ENCODE measurements at places on chromosomes 5 and 9.

DNA sequence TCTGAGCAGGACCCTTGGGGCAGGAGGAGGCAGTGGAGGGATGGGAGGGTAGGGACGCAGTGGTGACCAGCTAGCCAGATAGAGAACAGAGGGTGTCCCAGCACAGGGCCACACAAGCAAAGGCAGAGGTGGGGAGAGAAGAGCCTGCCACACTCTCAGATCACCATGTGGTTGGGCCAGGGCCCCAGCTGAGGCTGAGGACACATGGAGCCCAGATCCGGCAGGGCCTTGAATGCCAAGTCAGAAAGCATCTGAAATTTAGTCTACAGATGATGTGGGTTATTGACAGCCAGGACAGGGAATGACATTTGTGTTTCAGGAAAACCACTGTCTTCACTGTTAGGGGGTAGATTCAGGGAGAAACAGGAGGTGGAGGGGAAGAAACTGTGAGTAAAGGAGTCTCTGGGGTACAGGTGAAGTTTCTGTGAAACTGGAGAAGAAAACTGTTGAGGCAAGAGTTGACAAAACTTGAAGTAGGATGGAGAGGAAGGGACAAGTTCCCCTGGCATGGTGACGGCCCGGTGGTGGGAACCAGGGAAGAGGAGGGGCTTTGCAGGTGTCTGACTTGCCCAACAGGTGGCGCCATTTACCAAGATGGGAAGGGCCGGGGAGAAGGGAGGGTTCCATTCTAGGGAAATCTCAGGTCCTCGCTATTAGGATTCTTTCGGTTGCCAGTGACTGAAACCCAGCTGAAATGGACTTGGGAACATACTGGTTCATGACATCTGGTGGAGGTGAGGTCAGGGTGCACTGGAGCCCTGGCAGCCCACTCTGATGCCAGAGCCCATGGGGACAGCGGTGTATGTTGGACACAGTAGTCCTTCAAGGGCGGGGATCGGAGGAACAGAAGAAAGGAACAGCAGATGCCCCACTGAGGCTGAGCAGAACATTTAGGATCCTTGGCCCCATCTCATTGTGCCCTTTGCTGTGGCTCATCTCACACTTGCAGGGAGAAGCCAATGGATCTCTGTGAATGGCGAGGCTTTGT, 100.1 kb downstream of the KCNIP1 start:
- DNase-seq = no peak

GRCh38 chr5:113909782-113910181, 396.3 kb downstream of the YTHDC2 start:
- no peak for DNase-seq

GRCh38 chr9:23826120-23826629, at the start of gene ELAVL2:
Gene ELAVL2 (minus strand): TSS chr9:23826240. CDS start chr9:23762234, 64,006 bp downstream.
- DNase-seq = peak; percentile 87

GRCh38 chr5:108702546-108702945, 45.2 kb upstream of the FER start:
- no peak for DNase-seq

DNA sequence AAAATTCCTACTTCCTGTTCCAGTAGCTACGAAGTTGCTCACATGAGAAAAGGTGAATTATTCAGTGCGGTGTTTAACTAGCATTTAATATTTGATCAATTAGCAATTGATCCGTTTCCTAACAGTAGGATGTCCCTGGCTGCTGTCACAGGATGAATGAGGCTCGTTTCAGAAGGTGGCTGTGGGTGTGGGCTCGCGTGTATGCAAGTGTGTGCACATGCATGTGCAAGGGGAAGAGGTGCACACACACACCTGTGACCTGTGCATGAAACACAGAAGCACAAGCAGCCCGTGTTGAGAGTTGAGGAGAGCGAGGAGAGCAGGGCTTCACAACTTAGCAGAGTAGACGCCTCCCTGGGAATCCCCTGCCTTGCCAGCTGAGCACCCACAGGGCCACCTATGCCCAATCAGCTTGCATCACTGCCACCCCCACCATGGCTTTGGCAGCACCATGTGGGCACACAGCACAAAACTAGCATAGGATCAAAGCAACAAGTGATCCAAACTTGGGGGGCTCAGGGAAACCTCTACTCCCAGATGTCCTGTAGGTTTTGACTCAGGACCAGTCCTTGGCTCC, 107.2 kb downstream of the C5orf15 start:
- DNase-seq = no peak

DNA sequence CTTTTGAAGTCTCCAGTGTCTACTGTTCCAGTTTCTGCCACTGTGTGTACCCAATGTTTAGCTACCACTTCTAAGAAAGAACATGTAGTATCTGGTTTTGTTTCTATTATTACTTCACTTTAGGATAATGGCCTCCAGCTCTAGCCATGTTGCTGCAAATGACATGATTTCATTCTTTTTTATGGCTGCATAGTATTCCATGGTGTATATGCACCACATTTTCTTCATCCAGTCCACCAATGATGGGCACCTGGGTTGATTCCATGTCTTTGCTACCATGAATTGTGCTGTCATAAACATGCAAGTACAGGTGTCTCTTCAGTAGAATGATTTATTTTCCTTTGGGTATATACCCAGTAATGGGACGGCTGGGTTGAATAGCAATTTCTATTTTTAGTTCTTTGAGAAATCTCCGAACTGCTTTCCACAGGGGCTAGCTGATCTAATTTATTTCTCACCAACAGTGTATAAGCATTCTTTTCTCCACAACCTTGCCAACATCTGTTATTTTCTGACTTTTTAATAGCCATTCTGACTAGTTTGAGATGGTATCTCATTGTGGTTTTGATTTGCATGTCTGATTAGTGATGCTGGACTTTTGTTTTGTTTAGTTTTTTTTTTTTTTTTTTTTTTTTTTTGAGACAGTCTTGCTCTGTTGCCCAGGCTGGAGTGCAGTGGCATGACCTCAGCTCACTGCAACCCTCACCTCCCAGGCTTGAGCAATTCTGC, 68.9 kb downstream of the WDR41 start:
- DNase-seq = peak; percentile 47

- DNase-seq = no peak
These were observed 523.0 kb downstream of the CSNK1G3 start for GRCh38 chr5:124034963-124035362.

GRCh38 chr5:39905356-39905755, 480.6 kb upstream of the DAB2 start:
- no peak for DNase-seq

DNA sequence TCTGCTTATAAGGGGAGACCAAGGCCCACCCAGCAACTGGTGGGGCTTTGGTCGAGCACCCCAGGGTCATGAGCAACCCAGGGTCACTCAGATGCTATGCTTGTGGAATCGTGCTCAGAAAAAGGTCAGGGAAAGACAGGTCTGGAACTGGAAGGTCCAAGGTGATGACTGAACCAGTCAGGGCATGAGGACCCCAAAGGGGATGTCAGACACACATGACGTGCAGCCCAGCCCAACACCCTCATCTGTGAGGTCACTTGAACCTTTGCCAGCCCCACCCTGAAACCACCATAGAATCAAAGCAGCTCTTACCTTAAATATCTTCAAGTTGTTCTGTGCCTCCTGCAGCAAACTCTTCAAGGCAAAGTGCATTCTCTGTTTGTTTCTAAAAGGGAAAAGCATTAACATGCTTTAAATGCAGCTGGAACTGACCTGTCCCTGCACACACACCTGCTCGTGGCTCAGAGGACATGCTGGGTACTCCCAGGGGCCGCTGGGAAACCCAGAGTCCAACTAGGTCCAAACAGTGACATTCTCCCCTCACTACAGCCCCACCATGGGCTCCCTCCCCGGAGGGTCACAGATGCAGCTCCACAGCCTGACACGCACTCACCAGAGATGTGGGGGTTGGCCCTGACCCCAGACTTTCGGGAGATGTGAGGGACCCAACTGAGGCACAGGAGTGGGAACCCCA, 29.4 kb downstream of the IPPK start:
- no peak for DNase-seq

- DNase-seq = no peak
These were observed 20.0 kb downstream of the C5orf47 start for GRCh38 chr5:174008922-174009321.

DNA sequence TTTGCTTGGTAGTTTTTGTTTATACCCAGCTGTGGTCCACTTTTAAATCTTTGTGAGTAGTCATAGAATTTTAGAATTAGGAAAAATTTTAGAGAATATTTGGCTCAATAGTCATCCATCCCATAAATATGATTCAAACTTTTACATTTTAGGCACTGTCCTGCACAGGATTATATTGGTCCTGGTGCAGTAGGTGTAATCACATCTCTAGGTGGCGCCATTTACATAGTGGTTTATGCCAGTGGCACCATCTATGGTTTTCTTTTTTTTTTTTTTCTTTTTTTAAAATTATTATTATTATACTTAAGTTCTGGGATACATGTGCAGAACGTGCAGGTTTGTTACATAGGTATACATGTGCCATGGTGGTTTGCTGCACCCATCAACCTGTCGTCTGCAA, 260.7 kb upstream of the KCNN2 start:
- peak; percentile 18 for DNase-seq

GRCh38 chr5:72152545-72152944, 45.3 kb downstream of the MAP1B start:
- DNase-seq = no peak

DNA sequence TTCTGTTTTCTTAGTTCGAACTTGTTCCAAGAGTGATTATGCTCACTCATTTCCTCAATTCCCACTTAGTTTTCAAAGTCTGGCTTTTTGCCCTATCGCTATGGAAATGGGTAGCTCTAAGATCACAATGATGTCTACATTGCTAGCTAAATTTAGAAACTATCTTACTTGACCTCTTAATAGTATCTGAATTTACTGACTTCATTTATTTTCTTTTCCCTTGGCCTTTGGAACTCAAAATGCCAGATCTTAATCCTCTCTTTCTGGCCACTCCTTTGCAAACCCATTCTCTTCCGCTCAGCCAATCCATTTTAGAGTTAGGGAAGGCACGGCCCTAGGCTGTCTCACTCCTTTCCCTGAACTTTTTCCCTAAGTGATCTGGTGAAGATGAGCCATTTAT, 137.0 kb downstream of the FER start:
- no peak for DNase-seq

- DNase-seq = no peak
These were observed 52.8 kb downstream of the WHRN start for GRCh38 chr9:114452219-114453165.

- no peak for DNase-seq
These were observed 406.0 kb upstream of the SEMA6A start for GRCh38 chr5:116980581-116980980.

- DNase-seq = no peak
These were observed 18.3 kb upstream of the IL13 start for GRCh38 chr5:132639706-132640130.

DNA sequence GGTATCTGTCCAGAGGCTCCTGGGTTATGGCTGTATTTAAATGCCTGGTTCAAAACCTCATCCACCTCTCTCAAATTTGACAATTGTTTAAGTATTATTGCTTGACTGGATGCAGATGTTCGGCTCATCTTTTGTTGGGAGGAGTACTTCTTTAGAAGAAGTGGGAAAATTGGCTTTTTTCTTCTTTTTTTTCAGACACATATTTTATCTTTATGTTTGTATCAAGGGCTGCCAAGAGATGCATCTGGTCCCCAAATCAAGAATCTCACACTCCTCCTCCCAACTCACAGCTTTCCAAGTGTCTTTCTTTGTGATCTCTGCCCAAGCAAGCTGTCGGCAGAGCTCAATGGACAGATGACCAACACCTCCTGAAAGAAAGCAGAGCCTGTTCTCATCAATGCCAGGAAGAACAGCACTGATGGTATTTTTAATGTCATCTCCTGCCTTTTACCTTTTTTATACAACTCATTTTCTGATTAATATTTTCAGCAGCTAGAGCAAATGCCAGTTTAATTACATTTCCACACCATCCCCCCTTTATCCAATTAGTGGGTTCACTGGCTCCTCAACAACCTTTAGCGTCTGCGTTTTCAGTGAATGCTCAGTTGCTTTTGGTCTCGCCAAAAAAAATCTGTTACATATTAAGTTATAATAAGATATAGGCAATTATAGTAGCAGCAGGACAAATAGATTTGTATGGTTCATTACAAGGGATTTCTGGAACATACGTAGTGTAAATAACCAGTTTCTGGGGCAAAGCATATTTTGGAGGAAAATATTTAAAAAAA, 110.3 kb upstream of the SLIT3 start:
- DNase-seq = no peak

DNA sequence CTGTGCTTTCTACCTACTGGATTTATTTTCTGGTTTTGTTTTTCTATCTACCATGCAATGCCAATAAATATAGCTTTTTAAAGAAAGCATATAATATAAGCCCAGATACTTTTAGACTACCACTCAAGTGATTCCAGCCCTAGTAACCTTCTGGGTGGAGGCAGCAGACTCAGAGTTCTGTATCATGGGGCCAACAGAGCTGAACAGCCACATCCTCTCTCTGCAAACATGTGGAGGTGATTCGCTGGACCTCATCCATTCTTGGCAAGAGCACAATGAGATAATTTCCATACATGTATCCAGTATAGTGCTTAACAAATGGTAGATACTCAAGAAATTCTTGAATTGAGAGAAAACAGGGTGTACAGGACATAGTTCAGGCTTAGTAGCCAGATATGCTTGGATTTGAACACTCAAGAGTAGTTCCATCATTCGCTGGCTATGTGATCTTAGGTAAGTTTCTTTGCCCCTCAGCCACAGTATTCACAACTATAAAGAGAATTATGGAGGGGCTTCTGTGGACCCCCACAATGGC, 124.5 kb downstream of the ASTN2 start:
- no peak for DNase-seq

DNA sequence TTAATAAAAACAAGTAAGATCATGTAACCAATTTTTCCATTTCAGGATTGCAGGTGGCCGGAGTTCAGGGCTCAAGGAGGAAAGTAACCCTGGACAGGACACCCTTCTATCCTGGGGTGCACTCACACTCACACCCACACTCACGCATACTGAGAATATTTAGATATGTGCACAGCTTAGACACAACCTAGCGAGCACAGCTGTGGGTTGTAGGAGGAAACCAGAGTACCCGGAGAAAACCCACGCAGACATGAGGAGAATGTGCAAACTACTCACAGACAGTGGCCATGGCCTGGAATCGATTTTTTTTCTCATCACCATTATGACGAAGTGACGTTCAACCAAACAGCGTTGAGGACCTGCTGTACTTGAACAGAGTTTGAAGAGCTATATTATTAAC, 4.5 kb upstream of the EFNA5 start:
- DNase-seq = no peak

GRCh38 chr5:22226423-22226822, 626.7 kb downstream of the CDH12 start:
- DNase-seq = no peak

- no peak for DNase-seq
These were observed 106.6 kb upstream of the HMHB1 start for GRCh38 chr5:143705381-143705780.

DNA sequence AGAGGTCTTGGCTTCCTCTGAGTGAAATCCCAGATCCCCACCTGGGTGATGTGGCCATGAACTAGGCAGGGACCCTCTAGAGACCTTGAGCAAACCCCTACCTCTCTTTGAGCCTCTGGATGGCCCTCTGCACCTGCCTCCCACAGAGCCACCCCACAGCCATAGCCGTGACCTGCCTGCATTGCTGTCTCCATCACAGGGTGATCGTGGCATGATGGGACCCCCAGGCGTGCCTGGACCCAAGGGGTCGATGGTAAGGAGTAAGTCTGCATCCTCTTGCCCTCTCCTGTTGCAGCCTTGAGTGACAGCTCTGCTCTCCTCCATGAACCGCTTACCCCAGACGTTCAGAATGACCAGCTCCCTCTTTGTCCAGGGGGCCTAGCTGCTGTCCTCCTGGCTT, 70.5 kb upstream of the ORM1 start:
- no peak for DNase-seq

GRCh38 chr9:80504601-80505230, 933.0 kb downstream of the TLE4 start:
- DNase-seq = no peak

Measured in AG09319 (cell line).